ENCODE measurements at places on chromosomes 12 and 14.
A peak's percentile ranks its signal among the peaks of the same experiment; 100 is the strongest.

DNA sequence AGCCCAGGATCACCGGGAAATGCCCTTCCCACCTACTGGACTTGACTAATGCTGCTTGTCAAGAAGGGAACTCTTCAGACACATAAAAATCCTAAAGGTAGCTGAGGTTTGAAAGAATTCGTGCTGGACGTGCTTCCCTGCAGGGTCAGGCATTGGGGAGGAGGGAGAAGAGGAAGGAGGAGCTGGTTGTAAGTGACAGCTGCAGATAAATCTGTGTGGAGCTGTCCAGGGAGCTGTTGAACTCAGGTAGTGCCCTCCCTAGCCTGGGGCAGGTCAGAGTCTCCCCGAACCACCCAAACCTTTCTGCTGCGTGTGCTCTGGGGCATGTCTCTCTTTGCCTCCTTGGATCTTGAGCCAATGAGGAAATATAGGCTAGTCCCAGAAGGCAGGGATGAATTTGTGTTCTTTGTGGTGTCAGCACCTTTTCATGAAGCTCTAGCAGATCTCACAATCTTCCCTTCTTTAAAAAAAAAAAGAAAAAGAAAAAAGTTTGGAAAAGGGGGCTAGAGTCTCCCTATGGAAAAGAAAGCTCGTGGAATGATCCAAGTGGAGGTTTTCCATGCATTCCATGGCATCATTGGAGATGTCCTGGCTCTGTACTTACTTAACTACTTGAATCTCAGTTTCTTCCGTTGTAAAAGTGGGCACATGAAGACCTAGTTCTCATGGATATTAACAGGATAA, 23.6 kb upstream of the FOS start:
- DNase-seq = no peak

DNA sequence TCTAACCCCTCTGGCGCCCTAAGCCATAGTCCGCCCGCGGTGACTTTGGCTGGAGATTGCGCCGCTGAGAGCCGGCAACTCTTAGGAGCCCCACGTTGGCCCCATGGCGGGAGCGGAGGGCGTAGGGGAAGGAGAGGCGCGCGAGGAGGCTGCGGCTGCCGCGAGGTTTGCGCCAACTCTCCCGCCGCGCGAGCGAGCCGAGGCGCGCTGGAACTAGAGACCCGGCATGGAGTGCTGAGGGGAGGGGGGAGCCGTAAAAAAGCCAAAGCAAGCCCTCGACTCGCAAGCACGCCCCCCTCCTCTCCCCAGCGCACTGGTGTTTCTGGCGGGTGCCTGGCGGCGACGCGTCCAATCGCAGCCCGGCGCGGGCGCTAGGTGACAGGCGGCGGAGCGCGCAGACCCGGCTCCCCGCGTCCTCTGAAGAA, at the start of gene SYT10:
Gene SYT10 (minus strand): TSS at position 233 of the 425 bp plus-strand sequence. CDS start 297 bp downstream, outside the sequence.
- no peak for DNase-seq

DNA sequence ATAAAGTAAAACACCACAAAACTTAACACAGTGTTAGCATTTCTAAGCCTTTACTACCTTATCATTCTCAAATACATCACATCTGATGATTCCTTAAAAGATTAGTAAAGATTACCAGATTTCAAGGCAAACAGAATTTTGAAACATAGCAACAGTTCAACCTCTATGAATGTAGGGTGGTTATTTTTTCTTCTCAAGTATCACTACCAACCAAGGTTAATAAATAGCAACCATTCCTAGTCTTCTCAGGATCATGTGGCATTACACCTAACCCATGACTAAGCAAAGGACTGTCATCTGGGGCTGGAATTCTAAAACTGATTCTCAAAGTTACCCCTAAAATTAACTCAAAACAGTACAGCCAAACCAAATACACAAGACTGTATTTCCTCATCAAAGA, 39.4 kb upstream of the CSRNP2 start:
- DNase-seq = no peak

DNA sequence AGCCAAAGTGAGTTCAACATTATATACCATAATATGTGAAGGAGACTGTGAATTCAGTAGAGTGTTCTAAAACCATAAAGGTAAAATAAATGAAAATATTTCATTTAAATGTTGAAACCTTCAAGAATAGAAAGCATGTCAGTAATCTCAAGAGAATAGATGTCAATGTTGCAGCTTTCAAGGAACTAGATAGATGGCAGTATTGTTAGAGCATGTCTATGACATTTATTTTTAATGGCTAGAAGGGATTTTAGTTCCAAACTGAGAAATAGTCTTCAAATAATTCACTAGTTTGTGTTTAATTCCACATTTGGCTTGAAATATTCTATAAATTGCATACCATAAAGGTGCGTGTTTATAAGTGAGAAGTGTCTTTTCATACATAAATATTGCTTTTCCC, 326.5 kb downstream of the FLRT2 start:
- DNase-seq = no peak

- DNase-seq = no peak
Observed at GRCh38 chr12:460261-461230, 807 bp downstream of the B4GALNT3 start.

DNA sequence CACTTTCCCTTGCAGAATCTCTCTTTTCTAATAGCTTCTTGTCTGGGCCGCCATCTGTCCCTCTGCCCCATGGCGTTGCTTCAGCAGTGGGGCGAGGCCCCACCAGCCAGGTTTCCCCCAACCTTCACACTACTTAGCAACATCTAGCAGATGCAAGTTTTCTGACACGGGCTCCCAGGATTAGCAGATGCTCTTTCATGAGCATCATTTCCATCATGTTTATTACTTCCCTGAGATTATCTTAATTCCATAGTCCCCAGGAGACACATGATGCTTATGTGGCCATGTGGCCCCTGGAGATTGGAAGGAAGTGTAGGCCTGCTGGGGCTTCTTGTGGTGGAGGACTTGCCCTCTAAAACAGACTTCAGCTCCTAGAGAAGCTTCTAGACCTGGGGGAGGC, 102.0 kb upstream of the MYL2 start:
- no peak for DNase-seq

DNA sequence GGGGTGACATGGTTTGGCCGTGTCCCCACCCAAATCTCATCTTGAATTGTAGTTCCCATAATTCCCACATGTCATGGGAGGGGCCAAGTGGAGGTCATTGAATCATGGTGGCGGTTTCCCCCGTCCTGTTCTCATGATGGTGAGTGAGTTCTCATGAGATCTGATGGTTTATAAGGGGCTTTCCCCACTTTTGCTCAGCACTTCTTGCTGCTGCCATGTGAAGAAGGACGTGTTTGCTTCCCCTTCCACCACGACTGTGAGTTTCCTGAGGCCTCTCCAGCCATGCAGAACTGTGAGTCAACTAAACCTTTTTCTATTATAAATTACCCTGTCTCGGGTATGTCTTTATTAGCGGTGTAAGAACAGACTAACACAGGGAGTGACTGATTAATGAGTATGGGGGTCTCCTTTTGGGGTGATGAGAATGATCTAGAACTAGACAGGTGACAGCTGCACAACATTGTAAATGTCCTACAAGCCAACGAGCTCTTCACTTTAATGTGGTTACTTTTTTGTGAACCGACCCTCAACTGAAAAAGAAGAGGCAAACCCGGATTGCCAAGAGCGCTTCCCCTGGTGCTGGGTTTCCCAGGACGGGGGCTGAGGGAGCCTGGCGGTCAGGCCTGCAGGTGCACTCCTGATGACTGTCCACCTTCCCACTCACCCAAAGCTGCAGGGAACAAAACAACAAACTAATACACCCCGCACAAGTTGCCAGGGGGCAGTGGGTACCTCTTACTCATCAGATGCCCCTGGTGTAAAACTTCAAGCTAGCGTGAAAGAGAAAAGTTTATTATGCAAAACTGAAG, 90.1 kb downstream of the NCOR2 start:
- DNase-seq = no peak

GRCh38 chr14:86766469-86766868, 1226.5 kb downstream of the GALC start:
- DNase-seq = no peak

- DNase-seq = peak; percentile 12
Observed at GRCh38 chr14:98103705-98104104, 1168.3 kb downstream of the BCL11B start.

DNA sequence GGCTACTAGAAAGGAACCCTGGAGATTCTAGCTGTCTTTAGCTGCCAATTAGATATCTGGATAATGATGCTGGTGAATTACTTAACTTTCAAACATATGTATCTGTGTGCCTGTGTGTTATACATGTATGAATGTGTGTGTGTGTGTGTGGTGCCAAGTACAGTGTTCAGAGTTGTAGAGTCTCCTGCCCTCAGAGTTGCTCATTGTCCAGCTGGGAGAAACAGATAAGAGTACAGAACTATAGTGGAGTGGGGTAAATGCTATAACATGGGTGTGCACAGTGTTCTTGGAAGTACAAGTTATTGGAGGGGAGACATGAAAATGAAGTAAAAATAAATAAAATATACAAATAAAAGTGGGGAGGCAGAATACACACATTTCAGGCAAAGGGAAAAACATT, 23.6 kb upstream of the ADAM20 start:
- DNase-seq = no peak

DNA sequence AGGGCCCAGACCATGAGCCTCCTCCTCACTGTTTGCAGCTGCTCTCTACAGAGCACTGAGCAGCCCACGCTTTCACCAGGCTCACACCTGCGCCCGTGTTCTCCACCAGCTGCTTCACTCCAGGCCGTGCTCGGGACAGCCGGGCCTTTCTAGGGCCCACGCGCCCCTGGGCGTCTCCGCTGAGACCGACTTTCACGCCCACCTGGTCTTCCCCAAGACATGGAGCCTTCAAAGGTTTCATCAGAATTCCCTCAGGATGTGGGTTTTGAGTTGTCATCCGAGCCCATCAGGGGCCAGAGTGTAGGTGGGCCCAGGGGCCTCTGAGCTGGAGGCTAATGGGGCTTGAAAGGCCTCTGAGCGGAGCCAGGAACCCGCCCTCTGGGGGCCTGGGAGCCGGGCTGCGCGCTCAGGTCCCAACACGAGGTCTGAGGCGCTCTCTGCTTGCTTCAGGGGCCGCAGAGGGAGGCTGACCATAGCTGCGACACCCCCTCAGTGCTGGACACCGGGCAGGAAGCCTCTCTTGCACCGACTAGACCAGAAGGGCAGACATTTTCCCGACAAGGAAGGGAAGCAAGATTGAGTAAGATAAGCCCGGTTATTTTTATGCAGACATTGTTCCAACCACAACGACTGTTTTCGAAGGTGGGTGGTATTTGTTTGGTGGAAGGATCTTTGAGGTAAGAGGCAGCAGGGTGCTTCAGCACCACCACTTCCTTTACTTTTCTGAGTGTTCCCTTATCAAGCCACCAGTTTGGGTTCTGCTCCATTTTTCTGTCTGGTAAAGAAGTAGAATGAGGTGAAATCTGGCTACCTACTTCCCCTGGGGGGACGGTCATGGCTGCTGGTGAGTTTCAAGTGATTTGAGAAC, 125.0 kb upstream of the FUT8 start:
- peak; percentile 35 for DNase-seq

DNA sequence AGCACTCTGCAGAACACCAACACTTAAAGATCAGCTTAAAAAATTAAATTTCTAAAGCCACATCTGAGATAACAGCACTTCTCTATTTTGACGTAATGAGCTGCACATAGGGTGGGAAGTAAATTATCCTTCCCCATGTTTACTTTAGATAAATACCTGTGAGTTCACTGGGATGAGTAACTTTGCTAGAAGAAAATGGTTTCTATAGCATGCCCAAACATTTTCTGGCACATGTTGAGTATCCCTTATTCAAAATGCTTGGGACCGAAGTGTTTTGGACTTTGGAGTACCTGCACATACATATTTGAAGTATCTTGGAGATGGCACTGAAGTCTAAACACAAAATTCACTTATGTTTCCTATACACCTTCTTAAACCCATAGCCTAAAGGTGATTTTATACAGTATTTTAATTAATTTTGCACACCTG, 6.6 kb downstream of the SLC38A2 start:
- DNase-seq = no peak

DNA sequence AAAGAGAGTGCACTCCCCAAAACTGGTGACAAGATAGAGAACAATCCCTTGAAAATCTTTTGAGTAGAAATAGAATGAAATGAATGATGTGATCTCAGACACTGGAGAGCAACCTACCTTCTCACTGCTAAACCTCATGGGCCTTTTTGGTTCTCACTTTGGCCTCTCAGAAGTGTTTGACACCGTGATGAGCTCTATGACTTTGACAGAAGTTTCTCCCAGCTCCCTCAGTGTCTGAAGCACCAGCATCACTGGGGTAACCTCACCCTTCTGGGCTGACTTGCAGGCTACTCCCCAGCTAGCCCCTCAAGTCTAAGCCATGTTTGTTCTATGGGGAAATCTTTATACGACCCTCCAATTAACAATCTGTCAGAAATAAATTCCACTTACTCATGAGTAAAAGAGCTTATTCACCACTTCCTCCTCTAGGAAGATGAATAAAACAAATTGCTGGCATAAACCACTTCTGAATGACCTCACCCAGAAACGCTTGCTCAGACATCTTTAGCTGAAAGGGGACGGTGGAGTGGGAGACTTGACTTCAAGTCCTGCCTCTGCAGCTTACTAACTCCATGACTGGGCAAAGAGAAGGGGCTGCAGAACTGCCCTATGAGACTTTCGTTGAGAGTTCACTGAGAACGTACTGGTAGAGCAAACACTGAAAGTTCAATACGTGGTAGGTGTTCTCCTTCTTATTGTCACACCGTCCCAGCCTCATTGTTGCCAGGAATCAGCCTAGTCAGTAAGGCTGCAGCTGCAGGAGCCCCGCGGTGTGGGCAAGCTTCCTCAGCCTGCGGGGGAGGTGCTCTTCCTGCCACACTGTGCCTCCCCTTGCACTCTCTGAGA, 46.5 kb downstream of the ST8SIA1 start:
- DNase-seq = no peak

DNA sequence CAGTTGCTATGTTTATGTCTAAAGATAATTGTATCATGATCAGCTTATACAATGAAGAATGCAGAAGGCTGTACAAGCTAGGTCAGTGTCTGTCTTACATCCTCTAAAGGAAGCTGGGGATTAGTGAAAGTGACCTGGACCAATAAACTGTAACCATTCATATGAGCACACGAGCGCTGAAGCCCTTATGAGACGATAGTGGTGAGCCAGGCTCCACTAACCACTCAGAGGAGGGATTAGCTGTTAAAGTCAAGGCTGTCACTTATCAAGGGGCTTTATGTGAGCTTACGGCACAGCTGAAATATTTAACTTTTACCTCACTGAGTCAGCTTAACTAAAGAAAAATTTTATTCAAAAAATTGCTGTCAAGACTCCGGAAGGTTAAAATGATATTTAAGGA, 30.3 kb downstream of the NDUFA12 start:
- DNase-seq = no peak

- DNase-seq = no peak
Observed at GRCh38 chr12:68913682-68914081, 19.3 kb downstream of the CPM start.

DNA sequence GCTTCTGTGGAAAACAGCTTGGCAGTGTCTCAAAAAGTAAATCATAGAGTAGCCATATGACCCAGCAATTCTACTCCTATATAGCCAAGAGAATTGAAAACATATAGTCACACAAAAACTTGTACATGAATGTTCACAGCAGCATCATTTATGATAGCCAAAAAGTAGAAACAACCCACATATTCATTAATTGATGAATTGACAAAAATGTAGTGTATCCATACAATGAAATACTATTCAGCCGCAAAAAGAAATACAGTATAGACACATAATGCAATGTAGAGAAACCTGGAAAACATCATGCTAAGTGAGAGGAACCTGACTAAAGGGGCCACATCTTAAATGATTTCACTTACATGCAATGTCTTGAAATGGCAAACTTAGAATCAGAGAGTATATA, 326.6 kb downstream of the KCNH5 start:
- DNase-seq = no peak
